HT-29 (cell line): ENCODE measurements at places on chromosomes 6 and 20. TPM values are rescaled to one million over a fixed set of nuclear protein-coding genes. Genes with fewer than 3 reads are reported as not detected.

The STMND1 gene
- total RNA-seq = not detected in 2 replicates

DNA sequence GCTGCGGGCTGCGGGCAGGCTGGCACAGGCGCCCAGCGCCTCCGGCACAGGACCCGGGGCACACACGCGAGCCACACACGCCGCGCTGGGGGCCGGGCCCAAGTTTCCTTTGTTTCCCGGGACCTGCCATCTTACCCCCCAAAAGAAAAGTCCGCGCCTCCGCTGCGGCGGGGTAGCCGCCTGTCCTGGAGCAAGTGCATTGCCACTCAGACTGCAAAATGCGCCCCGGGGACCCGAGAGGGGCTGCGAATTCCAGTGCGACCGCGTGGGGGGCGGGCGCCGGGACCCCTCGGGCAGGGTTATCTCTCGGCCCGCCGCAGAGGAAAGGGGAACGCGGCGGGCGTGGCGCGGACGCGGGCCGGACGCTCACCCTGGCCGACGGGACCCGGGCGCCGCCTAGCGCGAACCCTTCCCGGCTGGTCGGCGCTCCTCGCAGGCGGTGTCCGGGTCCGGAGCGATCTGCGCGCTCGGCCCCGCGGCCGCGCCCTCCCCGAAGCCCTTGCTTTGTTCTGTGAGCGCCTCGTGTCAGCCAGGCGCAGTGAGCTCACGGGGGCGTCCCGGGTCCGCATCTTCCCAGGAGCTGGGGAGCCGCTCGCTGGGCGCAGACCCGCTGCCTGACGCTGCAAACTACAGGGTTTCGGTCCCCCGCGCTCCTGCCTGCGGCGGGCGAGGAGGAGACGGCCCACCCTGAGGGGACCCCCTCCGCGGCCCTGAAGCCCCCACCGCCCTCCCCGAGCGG lies 639 bp upstream of the CD24 start:
- peak; percentile 74 for DNase-seq

The TMC2 gene
- total RNA-seq = not detected in 2 replicates

DNA sequence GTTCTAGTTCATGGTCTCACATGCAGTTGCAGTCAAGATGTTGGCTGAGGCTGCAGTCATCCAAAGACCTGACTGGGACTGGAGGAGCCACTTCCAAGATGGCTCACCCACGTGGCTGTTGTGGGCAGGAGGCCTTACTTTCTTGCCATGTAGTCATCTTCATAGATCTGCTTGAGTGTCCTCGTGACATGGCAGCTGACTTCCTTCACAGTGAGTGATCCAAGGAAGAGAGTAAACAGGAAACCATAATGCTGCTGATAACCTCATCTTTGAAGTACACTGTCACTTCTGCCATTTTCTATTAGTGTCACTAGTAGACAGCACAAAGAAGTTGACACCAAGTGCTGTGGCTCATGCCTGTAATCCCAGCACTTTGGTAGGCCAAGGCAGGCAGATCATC lies 40.1 kb upstream of the AKIRIN2 start:
- no peak for DNase-seq

GRCh38 chr6:130717657-130718056 lies 109.5 kb upstream of the SMLR1 start:
- no peak for DNase-seq

DNA sequence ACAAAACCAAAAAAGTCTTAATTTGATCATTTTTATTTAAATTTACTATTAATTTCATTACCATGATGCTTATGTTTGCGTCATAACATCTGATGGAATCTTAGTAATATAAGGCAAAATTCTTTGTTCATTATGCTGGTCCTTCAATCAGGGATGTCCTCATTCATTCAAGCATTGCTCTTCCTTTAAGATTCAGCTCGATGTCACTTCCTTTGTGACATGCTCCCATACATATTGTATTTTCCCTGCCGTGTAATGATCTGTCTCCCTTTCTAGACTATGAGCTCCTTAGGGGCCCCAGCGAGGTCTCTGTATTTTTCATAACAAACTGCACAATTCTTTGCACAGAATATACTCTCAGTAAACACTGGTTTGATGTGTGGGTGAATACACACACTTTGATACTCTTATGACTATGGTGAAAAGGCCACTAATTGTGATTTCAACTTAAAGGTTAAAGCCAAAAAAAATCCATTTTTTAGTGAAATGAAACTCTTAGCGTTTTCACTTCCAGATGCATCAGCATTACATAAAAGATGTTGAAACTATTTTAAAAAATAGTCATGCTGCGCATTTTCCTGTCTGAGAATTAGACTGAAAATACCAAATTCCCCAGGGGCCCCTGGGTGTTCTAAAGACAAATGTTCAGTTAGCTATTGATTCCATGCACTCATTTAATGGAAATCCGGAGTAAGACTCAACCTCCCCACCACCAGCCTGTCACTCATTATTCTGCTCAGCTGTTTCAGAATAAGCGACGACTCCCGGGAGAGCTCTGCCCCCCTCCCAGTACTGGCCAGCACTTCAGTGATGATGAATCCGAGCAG lies 169.7 kb downstream of the ATXN1 start:
- DNase-seq = no peak

DNA sequence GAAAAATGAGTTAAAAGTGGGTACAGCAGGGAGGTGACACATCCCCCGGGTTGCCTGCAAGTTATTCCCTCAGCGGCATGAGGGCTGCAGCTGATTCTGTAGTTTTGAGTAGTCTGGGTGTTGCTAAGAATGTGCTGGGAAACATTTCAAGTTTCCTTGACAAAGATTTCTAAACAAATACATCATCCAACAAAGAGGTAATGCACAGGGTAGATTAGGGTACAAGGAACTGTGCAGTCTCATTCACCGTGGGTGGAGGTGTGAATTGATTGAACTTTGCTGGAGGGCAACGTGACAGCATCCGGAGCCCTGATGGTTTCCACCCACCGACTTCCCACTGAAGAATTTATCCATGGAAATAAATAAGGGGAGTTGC lies 21.8 kb downstream of the CASS4 start:
- no peak for DNase-seq

GRCh38 chr6:25007269-25007699 lies 71.5 kb upstream of the RIPOR2 start:
- no peak for DNase-seq

The UBE2C gene
- 284 and 289 TPM in 2 replicates for total RNA-seq

DNA sequence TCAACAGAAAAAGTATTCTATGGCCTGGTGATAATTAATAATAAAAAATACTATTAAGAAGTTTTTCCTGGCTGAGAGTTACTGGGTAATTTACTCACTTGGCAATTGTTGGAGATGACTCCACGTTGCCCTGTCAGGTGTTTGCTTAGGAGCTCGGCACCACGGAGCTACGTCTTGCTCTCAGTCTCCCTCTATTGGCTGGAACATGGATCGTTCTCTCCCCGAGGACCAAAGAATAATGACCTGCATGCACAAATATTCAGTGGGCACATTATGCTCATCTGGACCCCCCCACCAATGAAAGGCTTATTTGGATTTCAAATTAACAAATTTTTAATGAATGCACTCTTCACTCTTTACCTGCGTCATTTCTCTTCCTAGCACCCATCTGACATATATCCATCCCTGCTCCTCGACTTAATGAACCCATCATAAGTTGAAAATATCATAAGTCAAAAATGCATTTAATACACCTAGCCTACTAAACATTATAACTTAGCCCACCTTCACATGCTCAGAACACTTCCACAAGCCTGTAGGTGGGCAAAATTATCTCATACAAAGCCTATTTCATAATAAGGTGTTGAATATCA lies 71.0 kb upstream of the CD83 start:
- DNase-seq = peak; percentile 59

GRCh38 chr20:23061734-23062561 lies 12.5 kb upstream of the THBD start:
- peak; percentile 28 for DNase-seq

The PI3 gene
- total RNA-seq = 2.0 and 6.6 TPM in 2 replicates

- no peak for DNase-seq
These were observed 446.1 kb downstream of the UTRN start for GRCh38 chr6:144731229-144731628.

DNA sequence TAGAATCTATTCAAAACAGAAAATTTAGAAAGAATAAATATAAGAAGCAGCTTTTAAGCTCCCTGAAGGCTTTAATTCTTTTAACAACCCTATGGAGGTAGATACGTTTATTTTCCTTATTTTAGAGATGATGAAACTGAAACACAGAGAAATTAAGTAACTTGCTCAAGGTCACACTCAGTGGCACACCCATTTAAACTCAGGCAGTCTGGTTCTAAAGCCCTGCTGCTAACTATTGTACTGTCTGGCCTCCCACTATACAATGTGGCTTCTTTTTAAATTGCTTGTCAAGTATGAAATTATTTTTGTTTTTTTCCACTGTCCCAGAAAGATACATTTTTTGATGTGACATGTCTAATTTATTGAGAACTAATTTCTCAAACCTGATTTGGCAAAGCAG lies 55.7 kb downstream of the FAM217A start:
- DNase-seq = no peak

- no peak for DNase-seq
These were observed 2.9 kb downstream of the ZNF335 start for GRCh38 chr20:45968801-45969711.

The HTR1E gene
- total RNA-seq = not detected in 2 replicates

DNA sequence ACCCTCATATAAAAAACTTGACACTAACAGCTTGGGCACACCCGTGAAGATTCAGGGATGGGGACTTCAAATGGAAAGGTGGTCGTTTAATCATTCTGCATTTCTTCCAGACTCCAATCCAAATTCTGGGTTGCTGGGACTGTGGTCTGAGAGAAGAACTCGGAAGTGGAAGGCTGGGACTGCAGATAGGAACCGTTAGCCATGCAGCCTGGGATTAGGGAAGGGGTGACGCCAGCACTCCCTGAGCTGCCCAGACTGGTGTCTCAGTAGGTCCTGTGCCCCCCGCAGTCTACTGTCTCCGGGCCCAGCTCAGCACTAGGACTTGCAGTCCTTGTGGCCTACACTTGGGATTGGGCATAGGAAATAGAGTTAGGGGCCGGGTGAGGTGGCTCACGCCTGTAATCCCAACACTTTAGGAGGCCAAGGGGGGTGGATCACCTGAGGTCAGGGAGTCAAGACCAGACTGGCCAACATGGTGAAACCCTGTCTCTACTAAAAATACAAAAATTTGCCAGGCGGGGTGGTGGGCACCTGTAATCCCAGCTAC lies 511 bp upstream of the CLIC1 start:
- DNase-seq = no peak

GRCh38 chr6:129651291-129651691 lies 58.7 kb downstream of the ARHGAP18 start:
- no peak for DNase-seq

The BMP7 gene
- not detected in 2 replicates for total RNA-seq

GRCh38 chr20:2873747-2874041 lies 413 bp downstream of the PTPRA start:
- peak; percentile 7 for DNase-seq

The OR2B6 gene
- not detected in 2 replicates for total RNA-seq

- no peak for DNase-seq
These were observed 627 bp upstream of the EIF6 start for GRCh38 chr20:35284992-35285805.

GRCh38 chr6:84749181-84749580 lies 15.2 kb downstream of the TBX18 start:
- no peak for DNase-seq

The PKIB gene
- 5.8 and 6.1 TPM in 2 replicates for total RNA-seq
